ENCODE measurements at places on chromosomes 7 and 10.

DNA sequence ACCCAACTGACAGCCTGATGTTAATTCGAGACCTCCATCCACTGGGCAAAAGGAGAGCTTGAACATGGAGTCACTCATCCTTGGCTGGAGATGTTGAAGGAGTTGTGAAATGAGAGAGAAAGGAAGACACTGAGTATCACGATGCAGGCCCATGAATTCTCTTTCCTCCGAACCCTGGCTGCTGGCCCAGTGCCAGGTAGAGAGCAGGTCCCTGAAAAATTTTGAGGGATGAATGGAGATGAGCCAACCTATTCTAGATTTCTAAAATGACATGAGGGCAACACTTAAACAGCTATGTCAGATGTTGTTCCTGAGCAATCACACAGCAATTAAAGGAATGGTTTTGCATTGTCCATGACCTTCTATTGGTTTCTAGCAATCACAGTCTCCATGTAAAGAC is 355.1 kb upstream of the ZMIZ1 start:
- no peak for DNase-seq

DNA sequence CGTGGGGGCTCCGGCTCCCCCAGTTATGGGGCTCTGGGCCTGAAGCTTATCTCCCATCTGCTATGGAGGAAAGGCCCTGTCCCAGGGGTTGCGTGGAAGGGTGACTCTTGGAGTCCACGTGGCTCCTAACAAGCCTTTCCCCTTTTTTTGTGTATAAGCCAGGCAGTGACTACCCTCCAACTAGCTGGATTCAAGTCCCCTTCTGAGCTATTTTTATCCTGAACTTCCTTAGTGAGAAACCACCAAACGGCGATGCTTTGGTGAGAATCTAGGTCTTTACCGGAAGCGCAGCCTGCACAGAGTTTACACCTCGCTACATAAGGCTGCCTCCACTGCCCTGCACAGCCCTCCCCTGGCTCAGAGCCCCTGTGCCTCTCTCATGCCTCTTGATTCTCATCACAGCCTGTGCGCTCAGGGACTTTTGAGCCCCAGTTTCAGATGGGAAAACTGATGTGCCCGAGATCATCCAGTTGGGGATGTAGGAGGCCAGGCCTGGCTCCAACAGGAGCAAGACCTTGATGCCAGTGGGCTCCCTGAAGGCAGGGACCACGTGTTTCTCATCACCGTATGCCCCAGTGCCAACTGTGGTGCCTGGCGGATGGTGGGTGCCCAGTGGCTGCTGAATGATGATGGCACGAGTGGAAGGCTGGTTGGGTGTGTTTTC is 102.3 kb upstream of the PPIF start:
- no peak for DNase-seq

- no peak for DNase-seq
Observed at GRCh38 chr7:113141803-113142202, 23.4 kb upstream of the SMIM30 start.

DNA sequence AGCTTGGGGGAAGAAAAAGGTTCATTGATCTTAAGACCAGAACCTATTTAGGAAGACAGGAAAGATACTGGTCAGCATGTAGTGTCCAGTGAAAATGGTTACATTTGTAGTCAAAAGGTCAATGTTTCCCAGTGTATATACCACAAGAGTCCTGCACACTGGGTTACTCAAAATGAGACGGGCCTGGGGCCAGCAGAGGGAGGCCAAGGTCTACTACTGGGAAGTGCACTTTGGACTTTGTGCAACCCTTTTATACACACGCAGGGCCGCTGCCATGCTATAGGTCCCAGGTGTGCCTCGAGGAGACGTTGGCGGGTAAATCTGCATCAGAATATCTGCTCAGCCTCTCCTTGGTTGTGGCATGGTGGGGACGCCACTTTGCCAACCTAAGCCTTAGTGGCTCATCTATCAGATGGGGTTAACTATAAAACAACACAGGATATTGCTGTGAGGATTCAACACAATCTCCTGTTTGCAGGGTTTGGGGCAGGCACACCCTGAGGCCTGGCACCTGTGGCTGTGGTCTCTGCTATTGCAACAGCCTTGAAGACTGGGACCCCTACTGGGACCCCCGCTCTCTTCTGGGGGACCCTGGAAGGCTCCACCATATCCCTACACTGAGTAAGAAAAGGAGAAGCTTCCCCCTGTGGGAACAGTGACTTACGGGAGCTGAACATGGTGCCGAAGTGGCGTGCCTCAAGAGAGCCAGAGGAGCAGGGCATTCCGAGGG is 19.7 kb downstream of the CLRN3 start:
- no peak for DNase-seq

GRCh38 chr10:118473305-118473960 is 122.0 kb downstream of the PRLHR start:
- DNase-seq = no peak

- no peak for DNase-seq
Observed at GRCh38 chr10:16993186-16993585, 136.4 kb downstream of the CUBN start.

- DNase-seq = peak; percentile 16
Observed at GRCh38 chr7:155684543-155684942, 40.1 kb downstream of the RBM33 start.

DNA sequence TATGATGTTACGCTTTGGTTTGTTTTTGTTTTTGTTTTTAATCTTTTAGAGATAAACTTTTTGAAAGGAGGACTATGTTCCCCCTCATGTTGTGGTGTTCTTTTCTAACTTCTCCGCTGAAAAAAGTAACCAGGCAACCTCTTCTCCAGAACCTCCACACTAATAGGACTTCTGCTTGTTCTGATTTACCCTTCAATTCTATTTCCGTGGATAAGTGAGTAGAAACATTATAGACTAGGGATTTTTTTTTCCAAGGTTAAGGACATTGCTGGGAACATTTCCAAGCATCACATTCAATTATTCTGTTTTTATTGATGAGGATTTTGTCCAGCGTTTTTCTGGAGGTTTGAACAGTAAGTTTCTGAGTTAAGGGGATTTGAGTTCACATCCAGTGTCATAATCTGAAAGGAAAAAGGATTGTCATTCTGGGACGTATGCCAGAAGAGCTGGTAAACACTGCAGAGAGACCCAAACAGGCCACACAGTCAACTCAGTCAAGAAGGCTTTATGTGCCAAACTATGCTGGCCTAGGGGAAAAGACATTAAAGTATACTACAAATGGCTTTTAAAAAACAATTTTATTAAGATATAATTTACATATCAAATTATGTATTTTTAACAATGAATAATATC is 28.3 kb upstream of the RALA start:
- DNase-seq = peak; percentile 50

DNA sequence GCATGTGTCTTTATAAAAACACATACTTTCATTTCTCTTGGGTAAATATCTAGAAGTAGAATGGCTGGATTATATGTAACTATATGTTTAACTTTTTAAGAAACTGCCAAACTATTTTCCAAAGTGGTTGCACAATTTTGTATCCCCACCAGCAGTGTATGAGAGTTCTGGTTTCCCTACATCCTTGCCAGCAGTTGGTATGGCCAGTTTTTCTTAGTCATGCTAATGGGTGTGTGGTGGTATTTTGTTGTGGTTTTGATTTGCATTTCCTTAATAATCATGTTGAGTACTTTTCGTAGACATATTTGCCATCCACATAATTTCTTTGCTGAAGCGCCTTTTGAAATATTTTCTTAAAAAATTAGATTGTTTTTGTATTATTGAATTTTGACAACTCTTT is 60.3 kb downstream of the NEUROG3 start:
- DNase-seq = peak; percentile 6

GRCh38 chr7:114823290-114823689 is 98.6 kb upstream of the MDFIC start:
- DNase-seq = no peak

- peak; percentile 51 for DNase-seq
Observed at GRCh38 chr7:101816595-101817470, 593 bp upstream of the CUX1 start.

GRCh38 chr10:60276232-60276631 is 113.4 kb downstream of the ANK3 start:
- DNase-seq = no peak

DNA sequence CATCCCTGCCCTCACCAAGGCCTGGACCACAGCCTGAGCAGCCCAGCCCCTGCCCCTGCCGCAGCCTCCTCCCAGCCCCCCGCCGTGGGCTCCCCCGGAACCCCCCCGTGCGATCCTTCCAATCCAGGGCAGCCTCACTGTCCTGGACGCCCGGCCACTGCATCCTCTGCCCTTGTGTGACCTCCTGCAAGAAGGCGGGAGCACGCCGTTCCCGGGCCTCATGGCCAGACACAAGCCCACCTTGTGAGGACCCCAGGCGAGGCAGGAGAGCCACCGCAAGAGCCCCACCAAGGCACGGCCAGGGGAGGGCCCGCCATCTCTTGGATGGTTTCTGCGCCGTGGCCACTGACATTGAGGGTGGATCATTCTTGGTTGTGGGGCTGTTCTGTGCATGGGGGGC is 7.8 kb upstream of the LFNG start:
- DNase-seq = no peak

- no peak for DNase-seq
Observed at GRCh38 chr10:35007858-35008301, 82.3 kb downstream of the CUL2 start.

DNA sequence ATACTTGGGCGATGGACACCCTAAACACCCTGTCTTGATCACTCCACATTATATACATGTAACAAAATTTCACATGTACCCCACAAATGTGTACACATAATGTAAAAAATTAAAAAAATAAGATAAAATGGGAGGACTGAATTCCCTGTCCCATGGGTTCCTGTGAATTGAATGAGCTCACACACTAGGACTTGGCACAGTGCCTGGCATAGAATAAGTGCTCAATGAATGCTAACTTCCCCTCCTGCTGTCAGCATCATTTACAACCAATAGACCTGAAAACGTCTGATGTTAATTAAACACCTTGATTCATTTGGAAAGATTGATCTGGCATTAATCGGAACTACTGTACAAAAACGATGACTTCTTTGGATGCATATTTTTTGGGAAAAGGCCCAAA is 117.3 kb upstream of the ZNF438 start:
- DNase-seq = peak; percentile 57

DNA sequence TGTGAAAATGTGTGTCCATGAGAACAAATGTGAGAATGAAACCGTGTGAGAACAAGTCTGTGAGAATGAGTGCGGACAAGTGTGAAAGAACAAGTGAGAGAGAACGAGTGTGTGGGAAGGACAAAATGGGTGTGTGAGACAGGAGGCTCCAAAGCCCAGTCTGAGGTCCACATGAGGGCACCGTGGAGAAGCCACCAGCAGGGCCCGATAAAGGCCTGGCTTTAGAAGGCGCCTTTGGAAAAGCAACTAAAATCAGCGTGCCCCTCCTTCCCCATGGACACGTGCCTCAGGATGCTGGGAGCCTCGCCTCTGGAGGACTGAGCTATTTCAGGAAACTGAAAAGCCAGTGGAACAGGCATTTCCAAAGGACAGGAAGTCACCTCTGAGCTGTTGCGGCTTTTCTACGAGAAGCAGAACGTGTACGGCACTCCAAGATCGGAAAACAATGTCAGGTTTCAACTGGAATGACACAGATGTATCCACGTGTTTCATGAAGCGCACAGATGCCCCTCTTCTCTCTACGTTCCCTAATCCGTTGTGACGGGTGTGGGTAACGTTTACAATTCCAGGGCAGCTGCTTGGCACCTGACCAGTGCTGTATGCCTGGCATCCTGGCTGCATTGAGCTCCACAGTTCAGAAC is 46.4 kb downstream of the ESYT2 start:
- DNase-seq = peak; percentile 62

DNA sequence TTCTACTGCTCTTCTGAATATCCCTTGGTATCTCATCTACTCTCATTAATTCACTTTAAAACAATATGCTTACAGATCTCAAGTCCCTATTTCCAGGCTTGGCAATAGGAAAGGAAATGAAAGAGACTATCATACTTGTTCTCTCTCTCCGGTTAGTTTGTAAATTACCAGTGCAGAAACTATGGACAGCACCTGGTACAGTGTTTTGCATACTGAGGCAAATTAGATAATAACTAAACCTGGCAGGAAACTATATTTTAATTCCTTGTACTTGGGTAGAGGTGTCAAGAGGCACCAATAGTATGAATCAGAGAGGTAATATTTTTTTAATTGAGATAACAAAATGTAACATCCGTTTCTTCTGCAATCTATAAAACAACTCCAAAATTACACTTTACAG is 97.7 kb upstream of the TMEM196 start:
- DNase-seq = no peak

DNA sequence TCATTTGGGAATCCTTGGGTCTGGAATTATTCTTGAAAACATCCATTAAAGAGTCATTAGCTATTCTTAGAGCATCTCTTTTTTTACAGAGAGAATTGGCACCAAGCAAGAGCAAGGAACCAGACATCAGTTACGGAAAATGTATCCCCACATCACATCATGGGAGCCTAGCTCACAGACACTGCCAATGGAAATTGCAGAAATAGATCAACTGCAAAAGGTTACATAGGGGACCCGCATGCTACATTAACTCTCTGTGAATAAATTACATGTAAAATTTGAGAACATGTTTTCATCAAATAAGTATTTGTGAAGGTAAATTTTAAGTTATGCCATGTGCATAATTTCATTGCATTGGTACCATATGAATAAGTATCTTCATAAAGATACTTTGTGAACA is 224.8 kb downstream of the ZNF248 start:
- no peak for DNase-seq

DNA sequence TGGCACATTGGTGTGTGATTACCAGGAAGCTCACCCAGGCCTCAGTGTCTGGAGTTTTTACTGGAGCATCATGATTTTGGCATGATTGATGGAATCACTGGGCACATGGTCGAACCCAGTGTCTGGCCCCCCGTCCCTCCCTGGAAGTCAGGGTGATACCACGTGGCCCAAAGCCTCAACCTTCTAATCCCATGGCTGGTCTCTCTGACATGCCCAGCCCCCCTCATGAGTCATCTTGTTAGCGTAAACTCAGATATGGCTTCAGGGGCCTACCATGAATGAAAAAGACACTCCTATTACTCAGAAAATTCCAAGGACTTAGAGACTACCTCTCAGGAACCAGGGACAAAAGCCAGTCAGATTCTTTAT is 109.3 kb downstream of the GRK5 start:
- peak; percentile 96 for DNase-seq

- no peak for DNase-seq
Observed at GRCh38 chr10:22656036-22656435, 58.3 kb downstream of the PIP4K2A start.

- DNase-seq = no peak
Observed at GRCh38 chr10:75050149-75050919, 61.1 kb upstream of the SAMD8 start.

- no peak for DNase-seq
Observed at GRCh38 chr7:44563171-44563679, 10.5 kb downstream of the DDX56 start.

DNA sequence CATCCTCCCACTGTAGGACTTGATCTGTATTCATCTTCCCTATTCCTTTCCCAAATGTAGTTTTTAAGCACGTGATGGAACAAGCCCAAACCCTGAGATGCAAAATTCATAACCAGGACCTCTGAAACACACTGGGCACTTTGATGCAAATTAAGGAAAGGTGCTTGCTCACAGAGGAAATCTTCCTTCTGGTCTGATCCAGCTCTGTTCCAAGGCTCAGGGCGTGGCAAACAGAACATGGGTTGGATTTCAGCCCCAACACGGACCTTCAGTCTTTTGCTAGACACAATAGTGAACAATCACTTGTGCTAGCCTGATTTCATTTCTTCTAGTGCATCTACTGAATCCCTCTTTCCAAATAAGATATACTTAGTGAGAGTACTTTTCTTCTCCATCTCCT is 27.9 kb downstream of the PON3 start:
- DNase-seq = no peak

- no peak for DNase-seq
Observed at GRCh38 chr7:68787566-68787965, 810.7 kb upstream of the AUTS2 start.

GRCh38 chr10:71998840-71999194 is 34.6 kb downstream of the CHST3 start:
- DNase-seq = peak; percentile 93

All from fibroblast of skin of back (primary cell).